AG04449 (cell line): ENCODE measurements at places on chromosomes 4 and X.

- no peak for DNase-seq
Measured at GRCh38 chr4:122903766-122904288, 18.6 kb downstream of the NUDT6 start.

DNA sequence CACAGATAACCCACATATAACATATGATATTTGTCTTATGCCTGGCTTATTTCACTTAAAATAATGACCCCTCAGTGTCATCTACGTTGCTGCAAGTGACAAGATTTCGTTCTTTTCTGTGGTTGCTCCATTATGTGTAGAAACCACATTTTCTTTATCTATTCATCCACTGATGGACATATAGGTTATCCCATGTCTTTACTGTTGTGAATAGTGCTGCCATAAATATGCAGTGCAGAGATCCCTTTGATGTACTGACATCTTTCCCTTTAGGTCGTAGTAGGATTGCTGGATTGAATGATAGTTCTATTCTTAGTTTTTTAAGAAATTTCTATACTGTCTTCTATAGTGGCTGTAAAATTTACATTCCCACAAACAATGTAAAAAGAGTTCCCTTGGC is 135.8 kb downstream of the TET2 start:
- DNase-seq, result no peak

GRCh38 chr4:2275546-2276251 is 13.8 kb upstream of the MXD4 start:
- DNase-seq, result no peak

- no peak for DNase-seq
Measured at GRCh38 chrX:139077281-139078250, 366.0 kb upstream of the FGF13 start.

DNA sequence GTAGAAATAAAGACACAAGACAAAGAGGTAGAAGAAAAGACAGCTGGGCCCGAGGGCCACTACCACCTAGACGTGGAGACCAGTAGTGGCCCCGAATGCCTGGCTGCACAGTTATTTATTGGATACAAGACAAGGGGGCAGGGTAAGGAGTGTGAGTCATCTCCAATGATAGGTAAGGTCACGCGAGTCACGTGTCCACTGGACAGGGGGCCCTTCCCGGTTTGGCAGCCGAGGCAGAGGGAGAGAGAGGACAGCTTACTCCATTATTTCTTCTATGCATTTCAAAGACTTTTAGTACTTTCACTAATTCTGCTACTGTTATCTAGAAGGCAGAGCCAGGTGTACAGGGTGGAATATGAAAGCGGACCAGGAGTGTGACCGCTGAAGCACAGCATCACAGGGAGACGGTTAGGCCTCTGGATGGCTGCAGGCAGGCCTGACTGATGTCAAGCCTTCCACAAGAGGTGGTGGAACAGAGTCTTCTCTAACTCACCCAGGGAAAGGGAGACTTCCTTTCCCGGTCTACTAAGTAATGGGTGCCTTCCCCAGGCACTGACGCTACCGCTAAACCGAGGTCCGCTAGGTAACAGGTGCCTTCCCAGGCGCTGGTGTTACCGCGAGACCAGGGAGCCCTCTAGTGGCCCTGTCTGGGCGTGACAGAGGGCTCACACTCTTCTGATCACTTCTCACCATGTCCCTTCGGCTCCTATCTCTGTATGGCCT is 44.9 kb downstream of the ZBTB49 start:
- DNase-seq, result no peak

- no peak for DNase-seq
Measured at GRCh38 chr4:165834116-165834515, 38.9 kb upstream of the TLL1 start.

- no peak for DNase-seq
Measured at GRCh38 chrX:135893294-135893817, at the start of the genes CT45A10 and SAGE1. CT45A10 (minus strand) TSS chrX:135893444; CDS start chrX:135885344, 8,100 bp downstream. SAGE1 (plus strand) TSS chrX:135893716; CDS start chrX:135896243, 2,527 bp downstream.

DNA sequence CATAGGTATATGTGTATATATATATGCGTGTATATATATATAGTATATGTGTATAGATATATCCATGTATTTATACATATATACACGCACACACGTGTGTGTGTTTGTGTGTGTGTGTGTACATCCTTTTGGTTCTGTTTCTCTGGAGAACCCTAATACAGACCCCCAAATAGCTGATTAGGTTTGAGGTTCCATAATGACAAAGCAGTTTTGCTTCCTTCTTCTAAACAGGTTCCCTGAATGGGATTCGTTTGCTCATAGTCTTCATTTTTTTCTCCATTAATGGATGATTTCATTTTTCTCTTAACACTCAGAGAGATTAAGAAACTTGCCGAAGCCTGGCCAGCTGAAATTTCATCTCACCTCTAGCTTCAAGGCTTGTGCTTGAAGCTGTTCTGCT is 234.0 kb upstream of the BCOR start:
- DNase-seq, result no peak

DNA sequence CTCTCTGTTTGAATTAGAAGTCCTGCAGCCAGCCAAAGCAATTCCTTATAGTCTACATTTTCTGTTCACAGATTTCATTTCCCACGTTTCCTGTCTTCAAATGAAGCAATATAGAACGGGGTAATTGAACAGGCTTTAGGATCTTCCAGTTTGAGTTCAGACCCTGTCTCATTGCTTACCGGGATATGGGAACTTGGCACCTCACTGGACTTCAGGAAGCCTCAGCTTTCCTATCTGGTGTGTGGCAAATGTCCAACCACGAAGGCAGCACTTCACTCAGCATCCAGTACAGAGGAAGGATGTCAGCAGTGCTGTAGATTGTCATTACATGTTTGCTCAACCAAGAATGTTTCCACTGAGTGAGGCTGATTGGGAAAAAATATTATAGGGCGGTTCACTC is 271.1 kb upstream of the ZFP42 start:
- no peak for DNase-seq

- DNase-seq, result no peak
Measured at GRCh38 chr4:5956285-5957021, 61.8 kb downstream of the C4orf50 start.

GRCh38 chr4:149296503-149296902 is 519.1 kb downstream of the IQCM start:
- no peak for DNase-seq

DNA sequence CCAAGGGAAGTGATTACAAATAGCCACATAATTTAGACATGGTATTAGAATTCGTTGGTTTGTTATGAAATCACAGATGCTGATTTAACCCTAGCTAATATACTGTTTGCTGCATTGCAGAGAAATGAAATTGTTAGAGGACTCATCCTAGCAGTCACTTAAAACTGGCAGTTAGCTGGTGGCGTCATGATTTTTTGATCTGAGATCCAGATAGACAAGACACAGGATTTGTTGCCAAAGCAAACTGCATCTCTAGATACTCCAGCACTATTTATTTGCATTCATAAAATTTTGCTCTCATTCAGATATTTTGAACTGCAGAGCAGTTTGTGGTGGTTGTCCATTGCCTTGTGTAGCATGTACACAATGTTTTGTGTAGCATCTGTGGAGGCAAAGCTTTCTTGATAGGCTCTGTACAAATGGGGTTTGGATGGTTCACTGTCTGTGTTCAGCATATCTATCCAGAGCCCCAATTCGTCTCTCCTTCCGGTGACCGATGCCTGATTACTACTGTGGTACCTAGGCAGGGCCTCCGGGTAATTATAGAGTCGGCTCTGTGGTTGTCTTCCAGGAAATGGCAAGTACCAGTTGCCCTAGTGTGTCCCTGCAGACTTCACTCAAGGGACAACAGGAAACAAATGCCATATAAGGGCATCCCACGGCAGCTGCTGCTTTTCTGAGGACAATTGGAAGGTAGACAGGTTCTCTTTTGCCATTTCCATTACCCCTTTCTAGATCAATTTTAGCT is 30.1 kb upstream of the SPARCL1 start:
- DNase-seq, result no peak

DNA sequence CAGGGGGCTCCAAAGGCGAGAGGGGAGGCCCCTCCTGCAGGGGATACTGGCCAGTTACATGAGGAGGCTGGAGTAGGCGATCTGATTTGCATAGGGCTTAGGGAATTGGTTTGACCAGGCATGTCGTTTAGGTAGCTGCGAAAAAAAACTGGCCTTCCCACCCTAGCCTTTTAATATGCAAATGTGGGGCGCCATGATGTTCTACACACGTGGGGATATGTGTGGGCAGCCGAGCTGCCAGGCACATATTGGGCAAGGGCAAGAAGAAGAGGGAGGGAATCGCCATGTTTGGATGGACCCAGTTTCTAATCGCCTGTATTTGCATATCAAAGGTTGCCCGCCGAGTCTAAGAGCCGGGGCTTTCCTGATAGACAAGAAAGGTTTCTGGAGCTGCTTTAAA is 121.3 kb downstream of the PRKX start:
- DNase-seq, result no peak
